ENCODE measurements at places on chromosomes 1 and 21. TPM values are rescaled to one million over a fixed set of nuclear protein-coding genes. Genes with fewer than 3 reads are reported as not detected.

The KRTAP19-5 gene
- not detected for total RNA-seq

The TSNAX gene
- 38.3 TPM for total RNA-seq

The NCF2 gene
- total RNA-seq = not detected

The CFHR3 gene
- total RNA-seq = not detected
